C1 segment of cervical spinal cord (tissue), 14 donors: ENCODE measurements at places on chromosomes 5 and 9.

DNA sequence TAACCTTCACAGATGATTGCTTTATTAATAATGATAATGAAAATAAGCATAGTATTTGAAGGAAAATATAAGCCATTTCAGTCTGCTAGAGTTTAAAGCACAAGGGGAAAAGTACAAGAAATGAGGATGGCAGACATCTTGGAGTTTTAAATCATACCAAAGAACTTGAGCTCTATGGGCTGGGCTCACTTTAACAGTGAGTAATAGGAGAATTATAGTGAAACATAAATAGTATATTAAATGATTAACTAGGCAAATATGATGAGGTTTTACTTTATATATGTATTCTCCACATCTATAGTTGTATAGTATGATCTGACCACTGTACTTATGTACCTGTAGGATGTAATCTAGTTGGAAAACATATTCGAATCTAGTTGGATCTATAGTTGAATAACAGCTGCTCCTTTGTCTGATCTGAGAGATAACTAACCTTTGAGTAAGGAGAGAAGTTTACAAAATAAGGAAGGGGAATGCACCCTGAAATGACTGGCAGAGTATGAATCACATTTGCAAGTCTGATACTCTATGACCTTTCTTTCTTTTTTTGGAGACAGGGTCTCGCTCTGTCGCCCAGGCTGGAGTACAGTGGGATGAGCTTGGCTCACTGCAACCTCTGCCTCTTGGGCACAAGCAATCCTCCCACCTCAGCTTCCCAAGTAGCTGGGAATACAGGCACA lies 17.6 kb downstream of the MEGF9 start:
- no peak for DNase-seq

DNA sequence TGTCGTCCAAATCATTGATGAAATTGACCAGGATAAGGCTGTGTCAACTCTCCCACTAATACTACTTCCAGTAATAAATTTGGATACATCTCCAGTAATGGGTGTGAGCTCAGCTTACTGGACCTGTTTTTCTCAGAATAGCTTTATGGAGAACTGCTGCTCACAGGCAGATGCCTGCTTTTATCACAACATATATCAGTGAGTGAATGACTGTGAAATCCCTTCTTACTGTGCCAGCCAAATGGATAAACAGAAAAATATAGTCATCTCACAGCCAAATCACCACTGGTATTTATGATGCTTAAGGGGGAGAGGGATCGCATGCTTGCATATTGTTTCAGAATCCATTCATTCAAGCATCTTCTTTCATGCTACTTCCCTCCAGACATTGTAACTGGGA lies 148.4 kb upstream of the PAPPA start:
- no peak for DNase-seq

GRCh38 chr5:56569566-56569965 lies 245.8 kb upstream of the MAP3K1 start:
- DNase-seq: no peak

- DNase-seq: no peak
Measured at GRCh38 chr9:27671636-27672035, 98.4 kb upstream of the C9orf72 start.

DNA sequence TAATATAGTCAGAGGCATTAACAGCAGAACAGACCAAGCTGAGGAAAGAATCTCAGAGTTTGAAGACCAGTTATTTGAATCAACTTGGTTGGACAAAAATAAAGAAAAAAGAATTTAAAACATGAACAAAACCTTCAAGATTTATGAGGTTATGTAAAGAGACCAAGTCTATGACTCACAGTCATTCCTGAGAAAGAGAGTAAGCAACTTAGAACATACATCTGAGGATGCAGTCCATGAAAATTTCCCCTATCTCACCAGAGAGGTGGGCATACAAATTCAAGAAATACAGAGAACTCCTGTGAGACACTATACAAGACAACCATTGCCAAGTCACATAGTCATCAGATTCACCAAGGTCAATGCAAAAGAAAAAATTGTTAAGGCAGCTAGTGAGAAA lies 17.4 kb upstream of the C9orf72 start:
- no peak for DNase-seq

DNA sequence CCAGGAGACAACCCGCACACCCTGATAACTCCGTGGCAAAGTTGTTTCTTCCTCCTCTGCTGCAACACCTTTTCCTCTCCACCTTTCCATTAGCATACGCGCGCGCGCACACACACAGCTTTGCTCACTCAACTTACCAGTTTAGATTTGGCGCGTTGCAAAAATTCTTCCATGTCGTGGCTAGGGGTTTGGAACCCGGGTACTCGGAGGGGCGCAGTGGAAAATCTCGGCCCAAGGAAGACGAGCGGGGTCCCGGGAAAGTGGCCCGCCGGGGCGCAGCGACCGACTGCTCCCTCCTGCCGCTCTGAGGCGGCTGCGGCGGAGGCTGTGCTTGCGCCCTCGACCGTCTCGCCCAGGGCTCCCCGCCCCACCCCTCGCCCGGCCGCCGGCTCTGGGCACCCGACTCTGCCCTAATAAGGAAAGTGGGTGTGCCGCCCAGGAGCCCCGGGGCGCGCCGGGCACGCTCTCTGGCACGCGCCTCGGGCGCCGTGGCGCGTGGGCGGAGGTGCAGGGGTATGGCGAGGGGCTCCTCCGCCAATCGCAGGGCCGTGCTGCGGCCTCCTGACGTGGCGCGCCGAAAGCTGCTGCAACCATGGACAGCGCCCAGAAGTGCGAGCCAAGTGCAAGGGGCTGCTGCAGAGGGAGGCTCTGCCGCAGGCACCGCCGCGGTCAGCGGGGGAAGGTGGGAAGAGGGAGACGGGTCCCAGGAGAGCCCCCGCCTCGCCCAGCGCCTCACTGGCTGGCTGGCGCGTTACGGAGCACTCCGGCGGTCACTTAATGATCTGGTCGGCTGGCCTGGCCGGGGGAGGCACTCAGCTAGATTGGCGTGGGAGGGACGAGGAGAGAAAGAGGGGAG lies at the start of gene PRUNE2:
TSS of gene PRUNE2 (minus strand) at position 324 of the 856 bp plus-strand sequence. CDS start at position 173, 151 bp downstream.
- DNase-seq: no peak

DNA sequence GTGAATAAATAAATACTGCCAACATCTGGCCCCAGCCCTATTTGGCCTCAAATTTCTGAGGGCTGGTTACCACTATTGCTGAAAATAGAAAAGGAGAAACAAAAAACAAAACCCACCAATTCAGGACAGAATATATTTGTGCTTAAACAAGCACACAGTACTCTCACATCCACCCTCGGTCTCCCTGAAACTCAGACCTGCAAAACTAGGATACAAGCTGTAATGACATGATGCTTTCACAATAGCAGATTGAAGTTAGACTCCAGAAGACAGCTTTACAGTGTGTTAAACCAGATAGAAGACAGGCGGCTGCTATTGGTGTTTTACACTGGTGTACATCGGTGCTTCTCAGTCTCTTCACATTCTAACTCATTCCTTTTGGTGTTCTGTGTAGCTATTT lies 214.9 kb upstream of the DMRT1 start:
- no peak for DNase-seq

DNA sequence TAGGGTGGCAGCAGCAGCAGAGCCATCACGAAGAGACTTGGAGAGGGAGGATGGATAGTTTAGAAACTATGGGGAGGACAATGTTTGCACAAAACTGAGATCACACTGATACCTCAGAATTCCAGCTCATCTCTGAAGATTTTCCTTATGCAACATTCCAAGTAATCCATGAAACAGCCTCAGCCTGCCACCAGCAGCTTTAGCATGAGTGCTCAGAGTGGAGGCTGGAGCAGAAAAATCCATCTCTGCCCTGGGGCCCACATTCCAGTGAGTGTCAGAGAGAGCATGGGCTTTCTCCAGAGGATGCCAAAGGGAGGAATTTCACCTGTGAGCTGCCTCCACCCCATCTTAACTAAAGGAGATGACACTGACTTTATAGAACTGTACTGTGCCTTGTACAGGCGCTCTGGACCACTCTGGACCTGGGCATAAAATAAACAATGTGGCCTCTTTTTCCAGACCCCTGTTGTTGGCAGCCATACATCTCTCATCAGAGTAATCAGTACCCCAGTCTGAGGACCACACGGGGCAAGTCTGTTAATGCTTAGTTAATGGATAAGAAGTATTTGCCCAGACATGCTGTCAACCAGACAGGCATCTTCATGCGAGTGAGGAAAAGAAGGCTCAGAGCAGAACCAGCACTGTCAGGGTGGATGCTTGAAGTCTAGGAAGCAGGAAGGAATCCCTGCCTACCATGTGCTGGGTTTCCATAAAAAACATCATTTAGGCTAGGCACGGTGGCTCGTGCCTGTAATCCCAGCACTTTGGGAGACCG lies 440.9 kb downstream of the ENC1 start:
- no peak for DNase-seq

DNA sequence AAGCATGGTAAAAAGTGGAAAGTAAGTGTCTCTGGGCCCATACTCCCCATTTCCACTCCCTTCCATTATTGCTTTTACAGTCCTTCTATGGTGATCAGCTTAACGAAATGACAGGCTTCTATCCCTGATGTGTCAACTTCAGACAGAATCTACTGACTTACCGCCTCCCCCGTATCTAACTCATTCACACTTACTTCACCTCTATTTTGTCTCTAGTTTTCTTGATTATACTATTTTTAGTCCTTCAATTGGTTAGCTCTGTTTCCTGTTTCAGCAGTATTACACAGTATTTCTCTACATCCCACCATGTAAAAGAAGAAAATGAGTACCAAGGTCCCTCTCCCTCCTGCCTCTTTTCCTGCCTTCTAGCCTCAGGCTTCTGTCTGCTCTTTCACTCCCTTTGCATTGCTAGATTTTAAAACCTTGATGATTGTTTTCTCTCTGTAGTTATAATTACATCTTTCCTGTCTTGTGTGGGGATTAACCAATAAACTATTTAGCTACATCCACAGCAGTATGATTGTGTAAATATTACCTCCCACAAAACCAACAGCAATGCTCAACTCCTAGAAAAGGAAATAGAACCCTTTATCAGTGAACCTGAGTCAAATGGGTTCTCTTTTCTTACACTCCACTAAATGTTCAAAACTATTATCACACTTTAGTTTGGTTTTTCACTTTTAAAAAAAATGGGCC lies 53.4 kb downstream of the GNAQ start:
- no peak for DNase-seq

DNA sequence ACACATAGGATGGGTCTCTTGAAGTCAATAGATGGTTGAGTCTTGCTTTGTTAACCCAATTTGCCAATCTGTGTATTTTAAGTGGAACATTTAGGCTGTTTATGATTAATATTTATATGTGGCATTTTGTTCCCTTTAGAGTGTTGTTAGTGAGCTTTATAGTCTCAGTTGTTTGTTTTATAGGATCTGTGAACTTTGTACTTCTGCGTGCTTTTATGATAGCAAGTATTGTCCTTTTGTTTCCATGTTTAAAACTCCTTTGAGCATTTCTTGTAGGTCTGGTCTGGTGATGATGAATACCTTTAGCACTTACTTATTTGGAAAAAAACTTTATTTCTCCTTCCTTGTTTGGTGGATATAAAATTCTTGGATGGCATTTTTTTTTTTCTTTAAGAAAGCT lies 23.8 kb downstream of the SELENOP start:
- no peak for DNase-seq

DNA sequence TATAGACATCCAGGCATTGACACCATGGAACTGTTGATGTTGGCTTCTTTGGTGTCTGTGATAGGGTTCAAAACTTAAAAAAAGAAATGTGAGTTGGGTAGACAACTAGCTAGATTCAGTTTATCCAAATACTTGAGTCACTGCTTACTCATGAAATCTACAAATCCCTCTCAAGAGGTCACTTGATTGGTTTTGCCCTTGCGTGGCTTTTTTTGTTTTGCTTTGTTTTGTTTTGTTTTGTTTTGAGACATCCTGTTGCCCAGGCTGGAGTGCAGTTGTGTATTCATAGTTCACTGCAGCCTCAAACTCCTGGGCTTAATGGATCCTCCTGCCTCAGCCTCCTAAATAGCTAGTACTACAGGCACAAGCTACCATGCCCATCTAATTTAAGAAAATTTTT lies 10.5 kb upstream of the ENTREP1 start:
- DNase-seq: no peak

DNA sequence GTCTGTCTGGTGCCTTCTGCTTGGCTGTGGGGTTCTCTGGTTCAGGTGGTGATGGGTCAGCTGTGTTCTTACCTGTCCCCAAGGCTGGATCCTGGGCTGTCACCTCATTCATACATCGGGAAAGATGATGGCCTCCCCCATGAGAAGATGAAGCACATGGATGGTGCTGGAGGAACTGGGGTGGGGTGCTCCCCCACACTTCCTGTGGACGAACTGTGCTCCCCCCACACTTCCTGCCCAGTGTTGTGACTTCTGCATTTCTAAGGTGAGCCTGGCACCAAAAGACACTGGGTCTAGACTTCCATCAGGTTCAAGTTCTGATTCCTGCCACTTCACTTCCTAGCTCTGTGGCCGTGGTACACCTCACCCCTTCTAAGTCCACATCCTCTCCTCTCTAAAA lies 4.3 kb upstream of the SURF6 start:
- DNase-seq: no peak

DNA sequence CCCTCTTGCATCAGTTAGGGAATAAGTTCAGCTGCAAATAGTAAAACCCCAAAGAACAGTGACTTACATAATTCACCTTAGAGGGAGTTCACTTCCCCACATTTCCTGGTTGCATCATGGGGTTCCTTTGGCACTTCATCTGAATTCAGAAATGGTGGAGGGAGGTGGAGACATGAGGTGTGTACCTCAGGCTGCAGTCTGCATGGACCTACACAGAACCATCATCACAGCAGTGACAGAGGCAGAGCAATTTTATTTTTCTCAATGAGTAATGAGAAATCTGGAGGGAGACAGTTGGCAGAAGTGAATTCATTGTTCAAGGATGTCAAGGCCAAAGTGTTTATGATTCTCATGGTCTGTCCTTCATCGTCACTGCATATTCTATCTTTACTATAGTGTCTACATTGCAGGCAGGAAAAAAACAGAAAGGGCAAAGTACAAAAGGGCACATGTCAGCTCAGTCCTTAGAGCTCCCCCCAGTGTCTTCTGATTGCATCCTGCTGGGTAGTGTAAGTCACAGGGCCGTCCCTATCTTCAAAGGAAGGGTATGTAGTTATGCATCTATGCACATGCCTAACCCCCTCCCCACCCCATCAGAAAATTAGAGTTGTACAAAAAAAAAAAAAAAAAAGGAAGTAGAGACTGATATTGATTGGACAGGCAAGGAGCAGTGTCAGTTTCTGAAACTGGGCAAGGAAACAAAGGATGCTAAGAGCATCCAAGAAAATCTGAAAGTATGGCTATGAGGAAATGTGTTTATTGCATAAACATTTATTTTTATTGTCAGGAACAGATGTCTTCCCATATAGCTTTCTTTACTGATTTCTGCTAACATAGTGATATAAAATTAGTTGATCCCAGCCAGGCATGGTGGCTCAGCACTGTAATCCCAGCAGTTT lies 132.7 kb upstream of the APC start:
- DNase-seq: no peak
